ENCODE measurements at places on chromosomes 1 and 21.

- no peak for DNase-seq
Observed at GRCh38 chr1:214449371-214449770, 102.0 kb downstream of the PTPN14 start.

DNA sequence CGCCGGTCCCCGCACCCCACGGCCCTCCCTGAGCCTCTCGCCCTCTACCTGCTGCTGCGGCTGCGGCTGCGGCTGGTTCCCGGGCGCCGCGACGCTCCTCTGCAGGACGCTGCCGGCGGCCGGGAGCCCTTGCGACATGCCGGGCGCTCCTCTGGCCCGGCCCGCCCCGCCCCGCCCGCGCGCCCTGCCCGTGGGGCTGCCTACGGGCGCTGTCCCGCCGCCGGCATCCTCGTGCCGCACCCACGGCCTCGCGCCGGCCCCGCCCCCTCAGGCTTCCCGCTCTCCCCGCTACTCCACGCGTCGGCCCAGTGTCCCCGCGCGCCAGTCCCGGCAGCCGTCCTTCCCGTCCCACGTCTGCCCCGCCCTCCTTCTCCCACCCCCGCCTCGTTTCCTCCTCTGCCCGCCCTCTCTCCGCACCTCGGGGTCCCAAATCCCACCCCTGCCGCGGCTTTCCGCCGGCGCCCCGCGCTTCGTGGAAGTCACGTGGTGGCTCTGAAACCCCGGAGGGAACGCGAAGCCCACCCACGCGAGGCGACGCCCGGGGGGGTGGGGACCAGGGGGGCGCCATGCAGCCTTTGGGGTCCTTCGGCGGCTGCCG is at the start of gene BATF3:
Gene BATF3 (minus strand): TSS at position 216 of the 598 bp plus-strand sequence. CDS start 78 bp downstream, at position 138.
- DNase-seq = no peak

DNA sequence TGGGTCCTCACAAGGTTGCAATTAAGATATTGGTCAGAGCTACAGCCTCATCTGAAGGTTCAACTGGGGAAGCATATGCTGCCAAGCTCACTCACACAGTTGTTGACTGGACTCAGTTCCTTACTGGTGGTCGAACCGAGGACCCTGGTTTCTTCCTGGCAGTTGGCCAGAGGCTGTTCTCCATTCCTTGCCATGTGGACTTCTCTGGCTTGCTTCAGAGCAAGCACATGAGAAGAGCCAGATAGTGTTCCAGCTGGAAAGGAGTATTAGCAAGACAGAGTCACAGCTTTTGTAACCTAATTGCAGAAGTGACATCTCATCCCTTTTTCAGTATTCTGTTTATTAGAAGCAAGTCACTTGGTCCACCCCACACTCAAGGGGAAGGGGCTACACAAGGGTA is 23.6 kb downstream of the POU2F1 start:
- no peak for DNase-seq

GRCh38 chr1:228911225-228912210 is 176.2 kb downstream of the RHOU start:
- DNase-seq = no peak

DNA sequence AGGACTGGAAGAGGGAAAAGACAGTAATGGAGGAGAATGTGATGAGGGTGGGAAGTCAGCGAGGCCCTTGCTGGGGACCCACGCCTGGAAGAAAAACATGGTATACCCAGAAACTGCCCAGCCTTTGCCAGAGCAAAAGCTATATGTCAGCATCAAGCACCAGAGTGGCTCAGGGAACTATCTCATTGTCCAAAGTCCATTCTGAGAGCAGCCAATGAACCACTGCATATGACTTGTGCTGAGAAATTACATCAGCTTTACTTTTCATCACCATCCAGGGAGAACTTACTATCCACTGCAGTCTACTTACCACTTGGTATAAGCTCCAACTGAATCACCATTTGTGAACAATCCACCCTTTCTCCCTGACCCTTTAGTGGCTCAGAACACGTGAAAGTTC is 148.1 kb downstream of the TTLL7 start:
- no peak for DNase-seq

GRCh38 chr21:26840912-26841311 is 4.3 kb downstream of the ADAMTS1 start:
- DNase-seq = no peak

GRCh38 chr1:17190010-17190995 is 14.6 kb upstream of the PADI1 start:
- no peak for DNase-seq

GRCh38 chr1:68409426-68409825 is 40.3 kb downstream of the RPE65 start:
- DNase-seq = no peak

- DNase-seq = no peak
Observed at GRCh38 chr1:101238031-101238628, 1.3 kb downstream of the S1PR1 start.

DNA sequence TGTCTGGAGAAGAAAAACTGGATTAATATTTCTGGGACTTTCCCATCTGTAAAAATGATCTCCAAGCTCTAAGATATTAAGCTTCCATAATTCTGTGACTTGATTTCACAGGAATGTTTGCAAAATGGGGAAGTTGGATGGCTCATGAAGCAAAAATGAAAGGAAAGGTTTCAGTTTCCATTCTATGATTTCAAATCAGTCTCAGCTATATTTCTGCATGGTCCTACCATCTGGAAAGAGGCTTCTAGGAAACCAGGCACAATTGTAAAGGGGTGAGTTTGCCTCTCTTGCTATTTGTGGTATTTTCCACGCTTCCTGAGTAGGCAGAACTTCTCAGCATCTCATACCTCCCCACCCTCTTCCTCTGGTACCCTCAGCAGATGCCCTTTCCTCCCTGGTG is 22.4 kb upstream of the ACTN2 start:
- no peak for DNase-seq

GRCh38 chr1:44924835-44925464 is 61.4 kb downstream of the EIF2B3 start:
- DNase-seq = no peak

GRCh38 chr1:87077959-87078639 is 163.7 kb downstream of the HS2ST1 start:
- DNase-seq = no peak

DNA sequence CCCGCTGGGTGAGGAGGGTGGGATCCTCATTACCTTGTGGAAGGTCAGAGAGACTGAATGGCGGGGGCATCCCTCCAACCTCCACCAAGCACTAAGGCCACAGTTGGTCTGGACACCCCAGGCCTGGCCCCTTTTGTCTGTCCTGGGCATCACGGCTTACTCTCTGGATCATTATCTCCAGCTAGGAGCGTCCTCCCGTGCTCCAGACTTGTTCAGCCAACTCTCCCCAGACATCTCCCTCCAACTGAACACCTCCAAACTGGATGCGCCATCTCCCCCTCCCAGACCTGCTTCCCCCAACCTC is 7.3 kb upstream of the GJB5 start:
- DNase-seq = no peak

DNA sequence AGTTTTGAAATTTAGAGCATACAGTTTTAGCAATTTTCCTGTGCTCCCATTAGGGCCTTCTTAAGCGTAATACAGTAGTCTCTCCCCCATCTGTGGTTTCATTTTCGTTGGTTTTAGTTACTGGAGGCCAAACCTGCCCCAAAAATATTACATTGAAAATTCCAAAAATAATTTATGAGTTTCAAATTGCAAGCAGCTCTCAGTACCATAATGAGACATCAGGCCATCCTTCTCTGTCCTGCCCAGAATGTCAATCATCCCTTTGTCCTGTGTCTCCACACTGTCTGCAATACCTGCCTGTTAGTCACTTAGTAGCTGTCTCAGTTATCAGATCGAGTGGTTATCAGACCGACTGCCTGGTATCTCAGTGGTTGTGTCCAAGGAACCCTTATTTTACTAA is 45.4 kb downstream of the ADSS2 start:
- DNase-seq = no peak

DNA sequence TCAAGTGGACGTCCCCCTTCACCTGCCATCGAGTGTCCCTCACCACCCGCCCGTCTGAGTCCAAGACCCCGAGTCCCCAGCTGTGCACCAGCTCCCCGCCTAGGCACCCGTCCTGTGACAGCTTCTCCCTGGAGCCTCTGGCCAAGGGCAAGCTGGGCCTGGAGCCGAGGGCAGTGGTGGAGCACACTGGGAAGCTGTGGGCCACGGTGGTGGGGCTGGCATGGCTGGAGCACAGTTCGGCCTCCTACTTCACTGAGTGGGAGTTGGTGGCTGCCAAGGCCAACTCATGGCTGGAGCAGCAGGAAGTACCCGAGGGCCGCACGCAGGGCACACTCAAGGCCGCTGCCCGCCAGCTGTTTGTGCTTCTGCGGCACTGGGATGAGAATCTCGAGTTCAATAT is 63.2 kb downstream of the VWA5B1 start:
- DNase-seq = no peak

- DNase-seq = no peak
Observed at GRCh38 chr1:240869071-240869470, 257.1 kb upstream of the GREM2 start.

DNA sequence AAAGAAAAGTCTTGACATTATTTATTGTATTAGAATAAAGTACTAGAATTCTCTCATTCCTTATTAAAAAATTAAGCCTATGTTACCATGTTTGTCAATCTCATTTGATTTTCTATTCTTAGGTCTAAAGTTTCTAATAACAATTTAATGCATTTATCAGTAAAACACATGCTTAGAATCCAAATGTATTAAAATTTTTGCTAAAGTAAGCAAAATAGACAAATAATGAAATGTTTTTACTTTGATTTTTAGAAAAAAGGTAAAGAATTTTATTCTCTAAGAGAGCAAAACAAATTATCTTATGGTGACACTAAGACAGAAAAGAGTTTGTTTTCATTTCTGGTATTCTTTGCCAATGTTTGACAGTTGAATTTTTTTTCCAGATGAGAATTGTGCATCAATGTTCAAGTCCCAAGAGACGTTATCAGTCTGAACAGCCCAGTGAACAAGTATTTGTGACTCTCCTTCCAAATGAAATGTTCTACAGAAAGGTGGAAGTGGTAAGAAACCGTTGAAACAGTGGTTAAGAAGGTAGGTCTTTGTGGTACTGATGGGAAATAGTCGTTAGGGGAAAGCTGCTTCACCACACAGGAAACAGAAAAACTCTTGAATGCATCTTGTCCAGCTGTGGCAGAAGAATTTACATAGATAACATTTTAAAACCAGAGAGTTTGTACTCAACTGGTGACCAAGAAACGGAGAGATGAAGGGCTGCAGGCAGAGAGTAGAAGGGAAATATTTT is 402.5 kb downstream of the PTPRC start:
- DNase-seq = no peak

DNA sequence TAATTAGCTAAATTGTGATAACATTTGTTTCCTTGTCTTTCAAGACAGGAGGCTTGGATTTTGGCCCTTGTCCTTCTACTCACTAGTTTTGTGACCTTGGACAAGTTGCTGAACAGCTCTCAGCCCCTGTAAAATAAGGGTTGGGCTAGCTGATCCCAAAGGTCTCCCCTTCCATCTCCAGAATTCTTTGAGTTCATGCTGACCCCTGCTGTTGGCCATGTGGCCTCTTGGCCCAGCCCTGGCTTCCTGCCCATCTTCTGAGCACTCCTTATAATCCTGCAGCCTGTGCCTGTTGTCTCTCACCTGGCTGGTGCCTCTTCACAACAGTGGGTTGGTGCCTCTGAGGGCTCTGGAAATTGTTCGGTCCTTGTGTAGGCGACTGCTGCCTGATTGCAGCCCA is 10.1 kb downstream of the PTGFRN start:
- DNase-seq = no peak

DNA sequence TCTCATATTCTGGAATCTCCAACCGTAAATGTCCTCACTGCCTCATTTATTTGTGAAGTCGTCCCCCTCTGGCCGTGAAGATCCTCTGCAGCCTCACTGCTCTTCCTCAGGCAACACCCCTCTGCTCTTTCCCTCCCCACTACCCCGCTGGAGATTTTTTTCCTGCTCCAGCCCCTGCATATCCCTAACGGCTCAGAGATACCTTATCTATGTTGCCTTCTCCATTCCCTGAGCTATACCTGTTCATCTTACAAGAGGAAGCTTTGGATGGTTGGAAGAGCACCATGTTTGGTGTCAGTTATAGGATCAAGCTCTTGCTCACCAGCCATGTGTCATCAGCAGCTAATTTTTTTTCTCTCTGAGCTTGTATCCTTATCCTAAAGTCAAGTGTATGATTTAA is 26.4 kb downstream of the LRRC8B start:
- DNase-seq = no peak

DNA sequence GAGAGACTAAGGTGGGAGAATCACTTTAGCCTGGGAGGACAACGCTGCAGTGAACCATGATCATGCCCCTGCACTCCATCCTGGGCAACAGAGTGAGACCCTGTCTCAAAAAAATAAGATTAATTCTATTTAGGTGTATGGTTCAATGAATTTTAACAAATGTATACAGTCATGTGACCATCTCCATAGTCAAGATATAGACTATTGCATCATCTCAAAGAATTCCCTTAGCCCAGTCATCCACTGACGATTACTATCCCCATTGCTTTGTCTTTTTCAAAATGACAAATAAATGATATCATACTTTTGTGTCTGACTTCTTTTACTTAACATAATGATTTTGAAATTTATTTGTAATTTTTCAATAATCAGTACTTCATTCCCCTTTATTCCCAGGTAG is 260.0 kb downstream of the LRRC7 start:
- DNase-seq = no peak

DNA sequence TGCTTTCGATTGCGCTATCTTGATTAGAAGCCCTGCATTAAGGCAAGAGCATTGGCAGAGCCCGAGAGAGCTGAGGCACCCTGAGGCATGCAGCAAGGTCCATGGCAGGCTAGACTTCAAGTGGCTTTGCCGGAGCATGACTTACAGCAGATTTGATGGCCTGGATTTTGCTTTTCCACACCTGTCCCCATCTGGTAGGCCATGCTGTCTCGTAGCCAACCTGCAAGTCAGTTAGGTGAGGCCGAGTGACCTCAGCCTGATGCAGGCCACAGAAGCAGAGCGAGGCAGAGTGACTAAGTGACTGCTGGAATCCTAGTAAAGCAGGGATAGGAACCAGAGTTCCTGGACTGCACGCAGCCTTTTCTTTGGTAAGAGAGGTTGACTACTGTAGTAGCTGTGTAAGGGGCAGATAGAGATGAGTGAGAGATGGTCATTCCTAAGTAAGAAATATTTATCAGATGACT is 148.9 kb downstream of the PBX1 start:
- no peak for DNase-seq

DNA sequence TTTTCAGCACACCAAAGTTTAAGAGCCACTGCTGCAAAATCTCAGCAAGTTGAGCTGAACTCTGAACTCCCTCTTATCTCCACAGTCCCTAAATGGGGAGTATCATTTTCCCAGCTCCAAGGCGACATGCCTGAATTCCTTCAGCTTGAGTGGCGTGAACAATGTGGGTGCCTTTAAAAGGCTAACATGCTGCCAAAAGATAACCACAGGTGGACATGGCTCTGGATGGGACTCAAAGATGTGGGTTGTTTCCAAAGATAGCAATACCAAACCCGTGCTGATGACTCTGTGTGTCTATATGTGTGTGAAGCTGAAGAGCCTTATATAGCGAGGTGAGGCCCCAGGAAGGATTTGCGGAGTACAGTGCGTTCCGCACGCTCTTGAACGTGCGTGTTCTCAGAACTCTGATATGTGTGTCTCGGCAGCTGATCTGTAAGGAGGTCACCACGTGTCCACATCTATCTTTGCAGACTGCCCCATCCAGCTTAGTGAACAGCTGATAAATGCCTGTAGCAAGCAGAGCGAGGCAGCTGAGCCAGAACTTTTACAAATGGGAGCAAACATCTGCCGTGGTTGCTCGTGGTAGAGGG is 189.2 kb downstream of the DYRK1A start:
- DNase-seq = no peak
